Chondrocyte (in vitro differentiated cells): ENCODE measurements at places on chromosomes 13 and 19. TPM values are rescaled to one million over a fixed set of nuclear protein-coding genes. Genes with fewer than 3 reads are reported as not detected.

Gene SIRT6
- 19.5 to 21.9 TPM (median 19.7 TPM) in 3 replicates for total RNA-seq

Gene AMER2
- not detected in 3 replicates for total RNA-seq

Gene ZNF439
- total RNA-seq: 1.1 to 5.7 TPM (median 4.9 TPM) in 3 replicates

Gene C2CD4C
- total RNA-seq: 1.1 to 1.4 TPM (median 1.4 TPM) in 3 replicates

Gene CDX2
- not detected in 3 replicates for total RNA-seq

Gene CFAP97D2
- total RNA-seq: not detected in 3 replicates

GRCh38 chr13:88637935-88638334, 966.8 kb downstream of the SLITRK5 start:
- DNase-seq: no peak
- H3K36me3 ChIP-seq: no peaks in the 10 kb centered on the region
- no peaks in the 10 kb centered on the region for H3K27me3 ChIP-seq
- H3K4me1 ChIP-seq: no peaks in the 10 kb centered on the region

GRCh38 chr19:58334691-58335249, 8.0 kb downstream of the ZSCAN22 start:
- H3K36me3 ChIP-seq: peaks cover 19% of the 10 kb centered on the region
- H3K4me3 ChIP-seq: no peak overlapping the region
- H3K27me3 ChIP-seq: no peaks in the 10 kb centered on the region
- H3K4me1 ChIP-seq: peaks cover 3% of the 10 kb centered on the region
- H3K27ac ChIP-seq: no peak overlapping the region

Gene SELENOV
- not detected in 3 replicates for total RNA-seq

DNA sequence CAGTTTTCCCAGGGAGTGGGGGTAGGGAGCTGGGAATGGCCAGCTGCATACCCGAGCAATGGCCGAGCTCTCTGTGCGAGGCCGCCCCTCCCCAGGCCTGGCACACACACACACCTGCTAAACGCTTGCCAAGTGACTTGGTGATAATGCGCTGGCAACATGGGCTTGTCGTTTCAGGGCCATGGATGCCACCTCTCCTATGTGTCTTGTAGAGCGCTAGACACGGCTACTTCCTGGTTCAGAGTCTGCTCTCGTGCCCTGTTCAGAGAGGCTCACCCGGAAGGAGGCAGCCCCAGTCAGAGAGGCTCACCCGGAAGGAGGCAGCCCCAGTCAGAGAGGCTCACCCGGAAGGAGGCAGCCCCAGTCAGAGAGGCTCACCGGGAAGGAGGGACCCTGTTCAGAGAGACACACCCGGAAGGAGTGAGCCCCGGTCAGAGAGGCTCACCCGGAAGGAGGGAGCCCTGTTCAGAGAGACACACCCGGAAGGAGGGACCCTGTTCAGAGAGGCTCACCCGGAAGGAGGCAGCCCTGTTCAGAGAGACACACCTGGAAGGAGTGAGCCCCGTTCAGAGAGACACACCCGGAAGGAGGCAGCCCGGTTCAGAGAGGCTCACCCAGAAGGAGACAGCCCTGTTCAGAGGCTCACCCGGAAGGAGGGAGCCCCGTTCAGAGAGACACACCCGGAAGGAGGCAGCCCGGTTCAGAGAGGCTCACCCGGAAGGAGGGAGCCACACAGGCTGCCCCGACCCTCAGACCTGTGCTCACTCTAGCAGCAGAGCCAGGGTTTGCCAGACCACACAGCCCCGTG, 4.2 kb downstream of the ADPRHL1 start:
- H3K4me1 ChIP-seq: peaks cover 6% of the 10 kb centered on the region
- no peak for DNase-seq
- H3K27me3 ChIP-seq: no peaks in the 10 kb centered on the region
- H3K27ac ChIP-seq: peak overlapping the region; percentile 8
- no peak overlapping the region for H3K4me3 ChIP-seq

DNA sequence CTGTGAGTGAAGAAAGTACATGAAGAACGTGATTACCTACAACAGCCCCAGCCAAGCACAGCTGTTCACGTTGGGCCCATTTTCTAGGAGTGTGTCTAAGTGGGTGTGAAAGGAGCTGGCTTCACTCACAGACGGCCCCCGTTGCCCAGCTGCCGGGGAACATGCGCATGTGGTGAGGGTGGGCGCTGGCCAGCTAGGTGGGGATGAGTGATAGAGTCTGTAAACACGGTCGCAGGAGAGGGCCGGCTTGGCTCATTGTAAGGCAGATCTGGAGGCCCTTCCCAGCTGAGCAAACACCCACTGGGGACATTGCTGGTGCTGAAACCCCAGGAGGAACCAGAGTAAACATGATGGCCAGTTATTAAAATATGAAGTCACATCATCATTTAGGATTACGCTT, 160.5 kb downstream of the TEX29 start:
- H3K4me1 ChIP-seq: no peaks in the 10 kb centered on the region
- H3K4me3 ChIP-seq: no peak overlapping the region
- no peak for DNase-seq

- DNase-seq: no peak
- no peaks in the 10 kb centered on the region for H3K36me3 ChIP-seq
- H3K27ac ChIP-seq: no peak overlapping the region
- no peaks in the 10 kb centered on the region for H3K4me1 ChIP-seq
- no peaks in the 10 kb centered on the region for H3K27me3 ChIP-seq
- no peak overlapping the region for H3K4me3 ChIP-seq
Observed at GRCh38 chr13:36837354-36838092, 18.5 kb downstream of the RFXAP start.

DNA sequence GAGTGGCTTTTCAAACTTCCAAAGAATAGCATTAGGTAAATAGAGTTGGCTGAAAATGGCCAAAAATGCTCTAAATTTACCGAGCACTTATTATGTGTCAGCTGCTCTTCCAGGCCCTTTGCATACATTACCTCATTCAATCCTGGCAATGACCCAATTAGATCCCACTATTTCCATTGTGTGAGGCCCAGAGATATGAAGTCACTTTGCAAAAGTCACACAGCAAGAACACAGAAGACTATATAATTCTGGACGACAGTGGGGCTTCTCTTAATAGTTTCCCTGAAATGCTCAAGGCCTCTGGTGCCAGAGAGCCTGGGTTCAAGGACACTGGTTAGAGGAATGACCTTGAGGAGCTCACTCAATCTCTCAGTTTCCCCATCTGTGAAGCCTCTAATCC, 146.8 kb downstream of the IER2 start:
- no peaks in the 10 kb centered on the region for H3K36me3 ChIP-seq
- peaks cover 22% of the 10 kb centered on the region for H3K27me3 ChIP-seq
- H3K4me3 ChIP-seq: no peak overlapping the region
- peaks cover 7% of the 10 kb centered on the region for H3K4me1 ChIP-seq

- no peak for DNase-seq
- H3K27me3 ChIP-seq: no peaks in the 10 kb centered on the region
- no peak overlapping the region for H3K4me3 ChIP-seq
Observed at GRCh38 chr13:44195245-44195644, 178.4 kb upstream of the SERP2 start.

GRCh38 chr19:806815-807421, 9.7 kb downstream of the PTBP1 start:
- H3K27me3 ChIP-seq: no peaks in the 10 kb centered on the region
- H3K36me3 ChIP-seq: peaks cover 25% of the 10 kb centered on the region
- H3K27ac ChIP-seq: peak overlapping the region; percentile 27
- H3K4me1 ChIP-seq: peaks cover 14% of the 10 kb centered on the region

DNA sequence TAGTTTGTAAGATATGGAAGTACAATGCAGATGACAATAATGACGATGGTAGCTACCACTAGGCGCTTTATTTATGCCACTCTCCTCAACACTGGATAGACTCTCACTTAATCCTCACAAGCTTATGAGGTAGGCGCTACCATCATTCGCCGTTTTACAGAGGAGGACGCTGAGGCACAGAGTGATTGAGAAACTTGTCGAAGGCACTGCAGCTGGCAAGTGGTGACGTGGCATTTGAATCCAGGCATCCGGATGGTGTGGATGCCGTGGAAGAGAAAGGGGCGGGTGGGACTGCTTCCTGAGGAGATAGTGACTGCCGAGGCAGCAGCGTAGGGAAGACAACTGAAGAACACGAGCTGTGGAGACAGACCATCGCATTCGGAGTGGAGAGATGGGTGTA, 1.3 kb upstream of the RPS9 start:
- H3K27me3 ChIP-seq: no peaks in the 10 kb centered on the region
- peak overlapping the region; percentile 49 for H3K4me3 ChIP-seq
- peaks cover 21% of the 10 kb centered on the region for H3K36me3 ChIP-seq
- H3K27ac ChIP-seq: peak overlapping the region; percentile 100
- peaks cover 38% of the 10 kb centered on the region for H3K4me1 ChIP-seq
